CMK (cell line): ENCODE measurements at places on chromosomes 3 and 15.

DNA sequence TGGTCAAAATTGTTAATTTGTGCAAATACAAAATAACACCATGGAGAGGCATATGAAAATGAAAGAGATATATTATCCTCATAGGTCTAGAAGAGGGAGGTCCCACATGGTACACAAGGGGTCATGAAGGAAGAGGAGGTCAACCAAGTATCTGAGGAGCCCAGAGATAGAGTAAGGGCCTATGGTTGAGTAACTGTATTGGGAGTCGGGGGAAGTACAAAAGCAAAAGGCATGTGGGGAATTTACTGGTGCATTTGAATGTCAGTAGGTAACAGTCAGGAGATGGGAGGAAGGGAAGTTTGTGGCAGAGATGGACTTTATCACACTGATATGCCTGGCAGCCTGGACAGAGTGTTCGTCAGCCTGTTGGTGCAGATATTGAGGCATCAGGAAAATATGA, 1113.7 kb downstream of the OTOL1 start:
- DNase-seq: no peak

- no peak for DNase-seq
Observed at GRCh38 chr3:135191708-135192107, 396.6 kb downstream of the EPHB1 start.

- DNase-seq: no peak
Observed at GRCh38 chr3:123329636-123330340, 119.1 kb downstream of the ADCY5 start.

- DNase-seq: no peak
Observed at GRCh38 chr15:49887659-49888322, 231.2 kb downstream of the ATP8B4 start.

DNA sequence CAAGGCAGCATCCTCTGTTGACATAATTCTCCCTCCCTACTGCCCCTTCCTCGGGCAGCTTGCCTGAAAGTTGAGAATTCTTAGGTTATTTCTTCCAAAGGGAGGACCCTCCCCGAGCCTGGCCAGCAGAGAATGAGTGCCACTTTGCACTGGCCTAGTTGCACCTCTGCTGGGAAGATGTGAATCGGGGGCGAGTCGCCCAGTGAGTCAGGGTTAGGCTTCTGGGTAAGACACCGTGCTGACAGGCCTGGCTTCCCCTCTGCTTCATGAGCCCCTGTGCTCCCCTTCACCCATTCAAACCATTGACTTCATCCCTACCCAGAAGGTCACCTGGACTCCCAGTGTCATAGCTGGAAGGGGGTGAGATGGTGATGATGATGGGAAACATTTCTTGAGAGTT, 82.3 kb downstream of the AAGAB start:
- no peak for DNase-seq

DNA sequence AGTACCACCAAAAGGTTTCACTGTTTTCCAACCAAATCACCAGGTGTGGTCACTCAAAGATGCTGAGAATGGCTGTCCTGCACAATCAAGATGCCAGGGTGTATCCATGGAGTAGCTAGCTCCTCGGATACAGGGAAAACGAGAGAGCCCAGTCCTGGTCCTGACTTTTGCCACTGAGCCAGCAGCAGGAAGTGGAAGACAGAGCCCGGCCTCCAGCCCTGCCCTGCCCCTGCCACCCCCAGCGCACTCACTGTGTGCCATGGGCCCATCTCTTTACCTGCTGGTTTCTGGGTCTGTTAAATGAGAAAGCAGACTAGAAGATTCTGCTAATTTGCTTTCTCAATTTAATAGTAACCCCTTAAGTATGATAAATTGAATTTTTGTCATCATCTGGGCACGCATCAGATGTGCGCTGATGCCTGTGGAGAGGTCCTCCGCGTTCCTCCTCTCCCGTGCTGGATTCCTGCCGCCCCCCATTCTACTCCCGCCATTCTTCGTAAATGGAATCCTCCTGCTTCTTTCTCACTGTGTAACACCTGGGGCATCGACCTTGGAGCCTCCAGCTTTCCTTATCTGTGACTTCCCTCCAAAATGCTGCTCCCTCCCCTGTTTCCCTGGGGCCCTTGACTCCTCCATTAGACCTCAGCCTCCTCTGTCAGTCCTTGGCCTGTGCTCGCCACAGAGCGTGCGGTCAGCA, 18.0 kb downstream of the TNFAIP8L3 start:
- no peak for DNase-seq

DNA sequence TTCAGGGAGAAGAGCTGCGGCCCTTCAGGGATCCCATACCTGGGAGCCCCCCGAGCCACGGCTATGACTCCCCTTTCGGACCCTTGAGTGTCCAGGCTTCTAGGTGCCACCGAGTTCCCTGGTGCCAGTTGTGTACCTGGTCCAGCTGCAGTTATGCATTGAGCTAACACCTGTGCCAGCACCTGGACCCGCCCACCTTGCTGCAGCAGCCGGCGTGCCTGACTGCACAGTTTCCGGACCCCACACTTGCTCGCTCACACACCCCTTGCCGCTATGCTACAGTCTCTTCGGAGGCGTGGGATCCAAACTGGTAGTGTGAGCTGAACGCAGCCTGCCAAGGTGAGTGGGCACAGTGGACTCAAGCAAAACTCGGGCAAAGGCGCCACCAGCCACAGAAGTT, 284.5 kb upstream of the ROBO1 start:
- DNase-seq: no peak

GRCh38 chr3:73812054-73812453, 187.3 kb upstream of the PDZRN3 start:
- no peak for DNase-seq

GRCh38 chr3:123758081-123758564, 126.0 kb downstream of the MYLK start:
- DNase-seq: no peak

DNA sequence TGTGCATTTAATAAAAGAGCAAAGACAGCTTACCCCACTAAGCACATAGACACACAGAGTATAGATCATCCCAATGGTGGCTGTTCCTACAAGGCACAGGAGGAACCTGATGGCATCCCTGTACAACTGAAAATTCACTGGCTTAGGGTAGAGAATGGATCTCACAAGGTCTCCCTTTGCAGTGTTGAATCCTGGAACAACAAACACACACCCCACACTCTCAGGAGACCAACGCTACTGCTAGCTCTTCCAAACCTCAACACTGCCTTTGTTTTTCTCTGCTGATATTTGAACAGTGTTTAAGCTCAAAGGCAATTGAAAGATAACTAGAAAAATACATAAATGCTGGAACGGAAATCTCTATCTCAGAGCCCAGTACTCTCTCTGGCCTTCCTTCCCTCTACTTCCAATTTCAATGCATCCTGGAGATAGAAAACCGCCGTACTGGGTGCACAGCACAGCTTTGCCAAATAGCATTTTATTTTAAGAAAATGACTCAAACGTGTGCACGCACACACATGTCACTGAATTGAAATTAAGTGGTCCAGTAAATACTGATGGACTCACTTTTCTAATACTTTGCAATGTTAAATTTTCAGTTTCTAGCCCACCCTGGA, 87.5 kb upstream of the ATP13A5 start:
- peak; percentile 33 for DNase-seq

GRCh38 chr3:152315623-152316022, 46.9 kb downstream of the MBNL1 start:
- DNase-seq: no peak

GRCh38 chr3:152942366-152942765, 107.4 kb downstream of the P2RY1 start:
- DNase-seq: no peak

- no peak for DNase-seq
Observed at GRCh38 chr15:52558196-52558595, 10.6 kb downstream of the ARPP19 start.

GRCh38 chr15:45439521-45440260, 61.3 kb upstream of the GATM start:
- no peak for DNase-seq

DNA sequence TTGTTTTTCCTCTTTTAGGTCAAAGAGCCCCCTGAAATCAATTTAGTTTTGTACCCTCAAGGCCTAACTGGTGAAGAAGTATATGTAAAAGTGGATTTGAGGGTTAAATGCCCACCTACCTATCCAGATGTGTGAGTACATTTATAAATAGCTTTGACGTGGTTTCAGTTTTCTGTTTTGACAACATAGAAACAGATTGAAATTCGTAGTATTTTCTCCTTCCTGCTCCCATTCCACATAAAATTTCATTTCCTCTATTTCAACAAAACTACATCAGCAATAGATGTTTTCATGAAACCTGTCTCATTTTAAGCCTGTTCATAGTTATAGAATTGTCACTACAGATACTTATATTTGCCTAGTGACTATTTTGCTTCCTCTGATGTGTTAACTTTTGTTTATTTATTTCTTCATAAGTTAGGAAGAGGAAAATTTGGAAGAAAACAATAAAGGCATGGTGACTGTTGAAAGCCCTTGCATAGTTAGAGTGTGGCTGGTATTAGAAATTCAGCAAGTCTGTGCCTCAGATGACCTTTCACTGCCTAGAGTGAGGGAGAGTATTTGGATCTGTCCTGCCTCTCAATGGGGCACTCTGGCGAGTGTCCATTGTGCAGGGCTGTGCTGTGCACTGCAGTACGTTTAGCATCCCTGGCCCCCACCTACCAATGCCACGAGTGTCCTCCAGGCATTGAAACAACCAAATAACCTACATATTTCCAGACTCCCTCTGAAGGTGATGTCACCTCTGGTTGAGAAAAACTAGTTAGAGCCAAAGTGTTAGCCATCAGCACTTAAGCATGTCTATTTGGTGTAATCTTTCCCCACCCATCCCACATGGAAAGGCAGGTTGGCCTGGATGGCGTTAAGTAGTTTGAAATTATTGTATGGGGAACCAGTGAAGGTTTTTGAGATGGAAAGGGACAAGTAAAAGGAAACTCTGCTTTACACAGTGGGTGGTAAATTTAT, 5.9 kb downstream of the EIF2AK4 start:
- no peak for DNase-seq

DNA sequence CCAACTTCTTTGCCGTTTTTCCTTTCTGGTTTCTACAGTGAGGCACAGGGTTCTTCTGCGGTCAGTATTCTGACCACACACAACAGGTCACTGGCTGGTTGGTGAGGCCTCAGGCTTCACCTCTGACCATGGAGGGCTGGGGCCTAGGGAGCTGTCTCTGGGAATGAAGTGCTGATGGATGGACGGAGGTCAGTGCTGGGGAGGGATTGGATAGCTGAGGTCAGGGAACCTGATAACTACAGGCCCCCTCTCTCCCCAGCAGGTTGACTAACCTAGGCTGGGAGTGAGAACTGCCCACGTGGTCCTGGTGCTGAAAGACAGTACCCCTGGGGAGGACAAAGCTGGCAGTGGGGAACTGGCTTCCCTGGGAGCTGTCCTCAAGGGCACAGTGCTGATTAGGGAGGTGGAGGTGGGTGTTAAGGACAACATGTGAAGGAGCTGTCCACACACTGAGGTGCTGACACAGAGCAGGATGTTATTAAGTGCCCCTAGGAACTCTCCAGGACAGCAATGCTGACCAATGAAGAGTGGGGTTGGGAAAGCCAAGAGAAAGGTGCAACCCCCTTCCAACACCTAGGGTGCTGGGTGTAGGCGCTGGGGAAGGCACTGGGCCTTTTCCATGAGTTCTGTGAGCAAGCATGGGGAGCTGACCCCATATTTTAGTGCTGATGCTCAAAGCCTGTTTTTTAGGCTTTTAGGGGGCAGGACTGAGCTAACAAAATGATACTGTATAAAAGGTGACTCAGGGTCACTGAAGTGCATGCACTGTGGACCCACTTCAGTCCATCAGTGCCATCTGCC, 45.2 kb downstream of the ATP2B2 start:
- DNase-seq: peak; percentile 43

- no peak for DNase-seq
Observed at GRCh38 chr3:60240492-60240891, 1010.8 kb downstream of the FHIT start.

- DNase-seq: no peak
Observed at GRCh38 chr3:56096999-56097398, 371.3 kb downstream of the ERC2 start.

DNA sequence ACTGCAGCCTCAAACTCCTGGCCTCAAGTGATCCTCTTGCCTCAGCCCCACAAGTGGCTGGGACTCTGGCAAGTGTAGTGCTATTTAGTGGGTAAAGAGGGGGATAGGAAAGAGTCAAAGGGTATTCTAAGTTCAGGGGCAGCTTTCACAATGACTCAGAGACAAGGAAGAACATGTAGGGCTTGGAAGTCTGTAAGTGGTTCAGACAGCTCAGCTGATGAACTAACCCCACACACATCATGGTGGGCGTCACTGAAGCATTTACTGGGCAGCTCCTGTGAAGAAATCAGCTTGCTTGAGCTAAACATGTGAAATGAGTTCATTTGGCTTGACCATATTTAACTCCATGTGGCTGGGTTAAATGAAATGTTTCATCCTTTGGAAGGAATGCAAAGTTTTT, 34.6 kb upstream of the THSD4 start:
- no peak for DNase-seq

GRCh38 chr3:132448216-132448961, 31.1 kb downstream of the DNAJC13 start:
- no peak for DNase-seq

DNA sequence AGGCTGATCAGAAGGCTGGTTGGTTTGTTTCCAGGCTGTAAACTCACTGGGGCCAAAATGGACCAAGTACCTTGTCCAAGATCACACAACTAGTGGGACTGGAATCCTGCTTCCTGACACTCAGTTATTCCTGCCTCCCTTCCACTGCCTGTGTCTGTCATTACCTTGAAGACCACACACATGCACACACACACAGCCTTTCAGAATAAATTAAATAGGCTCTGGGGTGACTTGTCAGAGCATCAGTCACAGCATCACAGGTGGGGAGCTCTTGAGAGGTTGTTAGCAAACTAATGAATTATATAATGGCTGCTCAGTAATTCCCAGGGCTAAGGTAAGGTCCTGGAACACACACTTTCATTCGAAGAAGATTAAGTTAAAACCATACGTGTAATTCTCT, 231.8 kb downstream of the UACA start:
- DNase-seq: no peak

DNA sequence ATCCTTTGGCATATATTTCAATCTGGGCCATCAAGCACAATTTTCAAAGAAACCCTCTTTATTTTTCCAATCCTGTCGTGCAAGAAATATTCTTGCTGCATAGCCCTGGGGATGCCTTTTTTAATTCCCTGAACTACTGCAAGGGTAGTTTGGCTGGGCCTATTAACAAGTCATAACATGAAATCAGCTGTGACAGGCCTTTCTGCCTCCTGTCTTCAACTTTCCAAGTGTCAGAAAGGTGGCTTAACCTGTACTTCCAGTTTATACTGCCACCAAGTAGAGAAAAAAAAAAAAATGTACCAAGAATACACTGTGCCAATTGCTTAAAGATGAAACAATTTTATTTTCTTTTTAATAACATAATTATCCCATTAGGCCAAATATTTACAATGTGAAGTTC, 32.4 kb upstream of the SPPL2A start:
- no peak for DNase-seq

DNA sequence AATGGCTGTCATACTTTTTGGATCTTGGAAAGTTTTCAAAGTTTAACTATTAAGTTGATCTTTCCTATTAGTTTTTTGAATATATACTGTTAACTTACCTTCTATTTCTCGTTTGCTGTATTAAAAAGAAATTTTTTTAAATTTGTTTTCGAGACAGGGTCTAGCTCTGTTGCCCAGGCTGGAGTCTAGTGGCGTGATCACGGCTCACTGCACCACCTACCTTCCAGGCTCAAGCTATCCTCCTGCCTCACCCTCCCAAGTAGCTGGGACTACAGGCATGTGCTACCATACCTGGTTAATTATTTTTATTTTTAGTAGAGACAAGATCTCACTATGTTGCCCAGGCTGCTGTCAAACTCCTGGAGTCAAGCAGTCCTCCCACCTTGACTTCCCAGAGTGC, 4.6 kb downstream of the KNL1 start:
- DNase-seq: no peak
